ENCODE measurements at places on chromosomes 7 and 10.

GRCh38 chr7:47066976-47067614, 514.8 kb downstream of the TNS3 start:
- no peak for DNase-seq

GRCh38 chr7:74236284-74236683, 17.9 kb downstream of the RFC2 start:
- DNase-seq: no peak

DNA sequence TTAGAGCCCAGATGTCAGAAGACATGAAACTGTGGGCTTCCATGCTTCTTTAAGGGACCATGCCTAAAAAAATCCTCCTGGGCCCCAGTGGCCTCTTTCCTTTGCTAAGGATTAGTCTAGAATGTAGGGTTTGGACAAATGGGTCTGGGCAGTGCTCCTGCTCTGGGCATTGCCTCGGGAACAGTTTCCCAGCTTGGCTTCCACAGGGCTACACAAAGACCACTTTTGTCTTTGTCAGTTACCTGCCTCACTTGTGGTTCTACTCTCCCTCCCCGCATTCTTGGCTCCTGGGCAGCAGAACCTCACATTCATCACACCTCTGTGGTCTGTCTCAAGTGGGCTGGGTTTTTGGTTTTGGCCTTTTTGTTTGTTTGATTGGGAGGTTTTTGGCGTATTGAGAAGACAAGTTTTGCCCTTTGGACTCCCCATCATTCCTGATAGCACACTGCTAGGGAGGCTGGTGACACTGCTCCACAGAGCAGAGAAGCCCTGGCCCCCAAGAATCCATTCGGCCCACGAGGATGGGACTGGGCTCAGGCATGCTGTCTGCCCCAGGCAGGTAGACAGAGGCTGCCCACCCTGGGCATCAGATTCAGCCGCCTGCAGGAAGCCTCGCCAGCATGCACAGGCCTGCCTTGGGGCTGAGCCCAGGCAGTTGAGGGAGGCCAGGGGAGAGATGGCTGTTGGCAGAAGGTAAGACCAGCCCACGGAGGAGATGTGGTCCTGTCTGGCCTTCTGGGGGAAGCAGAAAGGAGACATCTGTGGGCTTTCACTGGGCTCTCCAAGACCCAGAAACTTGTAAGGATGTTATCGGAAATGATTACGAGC, 343.7 kb downstream of the WDR11 start:
- DNase-seq: no peak

DNA sequence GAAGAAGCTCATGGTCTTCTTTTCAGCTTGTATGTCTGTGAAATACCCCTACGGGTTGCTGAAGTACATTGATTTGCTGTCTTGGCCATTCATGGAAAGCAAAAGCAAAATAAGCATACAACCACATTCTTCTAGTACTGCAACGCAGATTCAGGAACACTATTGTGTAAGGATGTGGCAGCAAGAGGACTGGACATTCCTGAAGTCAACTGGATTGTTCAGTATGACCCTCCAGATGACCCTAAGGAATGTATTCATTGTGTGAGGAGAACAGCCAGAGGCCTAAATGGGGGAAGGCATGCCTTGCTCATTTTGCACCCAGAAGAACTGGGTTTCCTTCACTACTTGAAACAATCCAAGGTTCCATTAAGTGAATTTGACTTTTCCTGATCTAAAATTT, 133.4 kb upstream of the ANKRD1 start:
- DNase-seq: no peak

GRCh38 chr7:37757563-37757962, 74.0 kb downstream of the GPR141 start:
- no peak for DNase-seq

- DNase-seq: no peak
Measured at GRCh38 chr7:27128776-27129728, 1.5 kb downstream of the HOXA4 start.

GRCh38 chr10:80144696-80145131, 12.2 kb downstream of the PLAC9 start:
- DNase-seq: no peak

DNA sequence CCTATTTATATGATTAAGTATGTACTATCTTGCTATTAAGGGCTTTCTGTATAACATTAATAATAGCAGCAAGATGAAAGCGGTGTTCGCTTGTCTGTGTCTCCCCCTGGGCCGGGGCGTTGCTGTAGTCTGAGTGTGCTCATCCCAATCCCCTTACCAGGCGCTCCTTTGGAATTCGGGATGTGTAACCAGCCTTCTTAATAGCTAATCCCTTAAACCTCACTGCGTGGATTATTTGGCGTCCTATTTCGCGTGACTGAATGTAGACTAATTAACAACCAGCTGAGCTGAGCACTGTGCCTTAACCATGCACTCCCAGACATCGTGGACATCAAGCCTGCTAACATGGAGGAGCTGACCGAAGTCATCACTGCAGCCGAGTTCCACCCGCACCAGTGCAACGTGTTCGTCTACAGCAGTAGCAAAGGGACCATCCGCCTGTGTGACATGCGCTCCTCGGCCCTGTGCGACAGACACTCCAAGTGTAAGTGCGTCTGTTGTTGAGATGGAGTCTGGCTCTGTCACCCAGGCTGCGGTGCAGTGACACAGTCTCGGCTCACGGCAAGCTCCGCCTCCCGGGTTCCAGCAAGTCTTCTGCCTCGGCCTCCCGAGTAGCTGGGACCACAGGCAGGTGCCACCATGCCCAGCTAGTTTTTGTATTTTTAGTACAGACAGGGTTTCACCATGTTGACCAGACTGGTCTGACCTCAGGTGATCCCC, 36.6 kb downstream of the BNIP3 start:
- no peak for DNase-seq

DNA sequence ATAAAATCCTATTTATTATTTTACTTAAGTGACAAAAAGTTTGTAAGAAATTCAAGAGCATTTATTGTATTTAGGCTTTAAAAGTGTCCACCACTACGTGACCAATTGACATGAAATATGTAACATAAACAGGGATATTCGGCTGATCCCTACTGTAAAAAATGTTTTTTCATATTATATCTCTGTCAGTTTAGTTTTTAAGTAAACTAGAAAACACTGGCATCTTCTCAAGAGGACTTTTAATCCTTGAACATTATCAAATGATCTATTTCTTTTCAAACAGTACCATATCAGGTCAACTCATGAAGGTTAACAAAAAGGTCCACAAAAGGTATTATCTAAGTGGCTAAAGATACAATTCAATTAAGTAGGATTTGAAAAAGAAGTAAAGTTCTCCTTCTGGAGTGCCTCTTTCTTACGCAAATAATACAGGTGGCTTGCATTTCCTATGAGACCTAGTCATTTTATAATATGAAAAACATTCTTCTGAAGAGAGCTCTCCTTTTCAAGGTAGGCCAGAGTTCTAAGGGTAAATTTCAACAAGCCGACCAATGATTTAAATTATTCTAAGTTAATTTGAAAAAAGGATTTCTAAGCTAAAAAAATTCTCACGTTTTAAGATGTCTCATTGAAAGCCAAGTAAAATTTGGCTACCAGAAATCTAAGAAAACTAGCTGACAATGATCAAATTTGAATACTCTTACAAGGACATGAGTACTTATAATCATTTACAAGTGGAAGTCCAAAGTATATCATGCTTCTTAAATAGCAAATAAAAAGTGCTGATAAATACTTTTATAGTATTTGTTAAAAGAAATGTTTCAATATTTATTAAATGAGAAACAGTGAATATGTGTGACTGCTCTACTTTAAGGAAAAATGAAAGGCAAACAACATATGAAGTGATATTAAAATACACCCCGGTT, 133.5 kb downstream of the NRBF2 start:
- no peak for DNase-seq

DNA sequence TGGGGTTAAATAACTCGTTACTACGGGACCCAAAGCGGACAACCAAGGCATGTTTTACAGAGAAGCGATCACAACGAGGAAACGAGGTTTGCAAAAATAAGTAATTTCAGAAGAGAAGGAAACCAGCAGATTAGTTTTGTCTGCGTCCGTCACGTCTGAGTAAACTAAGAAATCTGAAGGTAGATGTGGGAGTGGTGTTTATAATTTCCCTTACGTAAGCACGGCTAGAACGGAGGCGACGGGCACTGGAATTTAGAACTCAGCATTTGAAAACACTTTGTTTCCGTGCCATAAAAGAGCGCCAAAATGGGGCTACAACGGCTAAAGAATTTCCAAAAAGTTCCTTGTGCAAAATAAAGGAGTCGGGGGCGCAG, 718 bp upstream of the UMAD1 start:
- no peak for DNase-seq

GRCh38 chr10:125392609-125393008, 232.2 kb upstream of the CTBP2 start:
- DNase-seq: no peak

DNA sequence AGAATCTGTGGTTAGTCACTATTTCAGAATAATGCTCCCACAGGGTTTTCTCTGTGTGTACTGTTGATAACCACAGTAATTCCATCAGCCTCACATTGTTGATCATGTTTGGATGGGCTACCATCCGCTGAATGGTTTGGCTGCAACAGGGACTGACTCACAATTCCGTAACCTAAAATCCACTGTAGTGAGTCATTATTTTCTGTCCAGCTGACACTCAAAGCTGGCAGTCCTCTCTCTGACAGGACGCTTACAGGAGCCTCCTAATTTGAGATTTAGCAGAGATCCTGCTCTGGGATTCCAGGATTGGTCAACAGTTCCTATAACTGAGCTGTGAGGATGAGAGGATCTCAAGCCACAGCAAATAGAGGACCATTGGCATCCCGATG, 32.7 kb downstream of the VWA2 start:
- no peak for DNase-seq

- DNase-seq: no peak
Measured at GRCh38 chr10:88216976-88217375, 353.6 kb downstream of the PTEN start.

All from NK-92 treated with Interleukin-12 subunit alpha and Interleukin-12 subunit beta, amount 100 ng/mL, for 24 hours (cell line).